ENCODE measurements at places on chromosomes 1 and 21. TPM values are rescaled to one million over a fixed set of nuclear protein-coding genes. Genes with fewer than 3 reads are reported as not detected.

The CASZ1 gene
- 3.9 TPM for total RNA-seq

The MAB21L3 gene
- total RNA-seq, result 2.2 TPM

The PTGER3 gene
- 15.6 TPM for total RNA-seq

The STUM gene
- total RNA-seq, result 1.7 TPM

The TMEM63A gene
- 15.9 TPM for total RNA-seq

The KCNK2 gene
- total RNA-seq, result 1.9 TPM

The CHIA gene
- 5.3 TPM for total RNA-seq

The PCP4L1 gene
- 8.2 TPM for total RNA-seq

The HECTD3 gene
- 10.6 TPM for total RNA-seq
